ENCODE measurements at places on chromosomes 3 and 15.

GRCh38 chr3:139561959-139562676 is 22.6 kb upstream of the RBP1 start:
- peak; percentile 14 for DNase-seq

GRCh38 chr3:140521751-140522445 is 156.0 kb upstream of the TRIM42 start:
- DNase-seq = no peak

DNA sequence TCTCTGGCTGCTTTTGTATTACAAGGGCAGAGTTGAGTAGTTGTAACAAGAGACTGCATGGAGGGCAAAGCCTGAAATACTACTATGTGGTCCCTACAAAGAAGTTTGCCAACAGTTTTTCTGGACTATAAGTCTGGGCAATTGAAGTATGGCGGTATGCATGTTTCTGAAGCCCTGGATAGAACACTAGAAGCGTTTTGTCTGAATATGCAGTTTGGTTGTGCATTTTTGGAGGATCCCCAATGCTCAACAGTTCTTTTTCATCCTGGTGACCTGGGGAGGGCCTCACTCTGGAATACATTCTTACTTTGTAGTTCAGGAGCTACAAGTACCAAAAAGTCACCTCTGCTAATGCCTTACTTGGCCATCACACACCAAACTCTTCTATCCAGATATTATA is 29.6 kb downstream of the SH3GL3 start:
- no peak for DNase-seq

- no peak for DNase-seq
These were observed 184.9 kb downstream of the ATG7 start for GRCh38 chr3:11457135-11457534.

GRCh38 chr3:61665987-61666386 is 104.6 kb downstream of the PTPRG start:
- no peak for DNase-seq

- DNase-seq = no peak
These were observed 151.3 kb upstream of the STRIT1 start for GRCh38 chr3:155444771-155445170.

Data from fibroblast of skin of right quadriceps (primary cell).